Suppressor macrophage (primary cell): ENCODE measurements at places on chromosomes 7 and 10.

DNA sequence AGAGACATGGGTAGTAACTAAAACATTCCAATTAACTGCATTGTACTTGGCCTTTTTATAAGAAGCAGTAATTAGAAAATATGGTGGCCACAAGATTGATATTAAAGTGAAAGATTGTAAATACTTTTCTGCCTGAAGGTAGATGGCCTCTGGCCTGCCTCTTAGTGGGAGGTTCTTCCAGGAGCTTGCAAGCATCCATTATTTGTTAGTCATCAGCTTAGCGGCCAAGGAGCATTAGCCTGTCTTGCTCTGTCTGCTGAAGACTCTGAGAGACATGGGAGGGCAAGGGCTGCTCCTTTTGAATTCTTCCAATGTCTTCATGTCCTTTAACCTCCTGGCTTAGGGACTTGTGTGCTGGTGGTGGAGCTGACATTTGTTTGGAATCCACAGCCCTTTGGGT, 80.4 kb downstream of the TCF7L2 start:
- no peak for DNase-seq

DNA sequence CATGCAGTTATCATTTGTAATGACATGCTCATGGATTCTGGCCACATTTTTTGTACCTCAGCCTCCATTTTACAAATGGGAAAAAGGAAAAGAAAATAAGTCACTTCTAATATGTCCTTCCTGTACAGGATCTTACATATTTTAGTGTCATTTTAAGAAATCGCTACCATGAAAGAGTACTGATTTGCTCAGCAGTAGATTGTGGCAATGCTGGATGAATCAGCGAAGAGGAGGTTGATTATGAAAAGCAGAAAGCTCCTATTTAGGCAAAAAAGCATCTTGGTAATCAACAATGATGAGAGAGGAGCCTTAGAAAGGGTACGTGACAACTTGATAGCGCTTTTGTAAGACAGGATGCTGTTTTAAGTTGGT, 522.9 kb downstream of the PARD3 start:
- no peak for DNase-seq

GRCh38 chr10:13386021-13386420, 37.9 kb upstream of the SEPHS1 start:
- no peak for DNase-seq

GRCh38 chr7:93943816-93944540, 22.4 kb downstream of the GNG11 start:
- DNase-seq = no peak

GRCh38 chr7:41529831-41530230, 173.1 kb downstream of the INHBA start:
- DNase-seq = no peak

- DNase-seq = no peak
Measured at GRCh38 chr7:108529341-108529740, 3.4 kb upstream of the PNPLA8 start.

GRCh38 chr10:7407368-7408290, 3.2 kb downstream of the SFMBT2 start:
- peak; percentile 77 for DNase-seq

DNA sequence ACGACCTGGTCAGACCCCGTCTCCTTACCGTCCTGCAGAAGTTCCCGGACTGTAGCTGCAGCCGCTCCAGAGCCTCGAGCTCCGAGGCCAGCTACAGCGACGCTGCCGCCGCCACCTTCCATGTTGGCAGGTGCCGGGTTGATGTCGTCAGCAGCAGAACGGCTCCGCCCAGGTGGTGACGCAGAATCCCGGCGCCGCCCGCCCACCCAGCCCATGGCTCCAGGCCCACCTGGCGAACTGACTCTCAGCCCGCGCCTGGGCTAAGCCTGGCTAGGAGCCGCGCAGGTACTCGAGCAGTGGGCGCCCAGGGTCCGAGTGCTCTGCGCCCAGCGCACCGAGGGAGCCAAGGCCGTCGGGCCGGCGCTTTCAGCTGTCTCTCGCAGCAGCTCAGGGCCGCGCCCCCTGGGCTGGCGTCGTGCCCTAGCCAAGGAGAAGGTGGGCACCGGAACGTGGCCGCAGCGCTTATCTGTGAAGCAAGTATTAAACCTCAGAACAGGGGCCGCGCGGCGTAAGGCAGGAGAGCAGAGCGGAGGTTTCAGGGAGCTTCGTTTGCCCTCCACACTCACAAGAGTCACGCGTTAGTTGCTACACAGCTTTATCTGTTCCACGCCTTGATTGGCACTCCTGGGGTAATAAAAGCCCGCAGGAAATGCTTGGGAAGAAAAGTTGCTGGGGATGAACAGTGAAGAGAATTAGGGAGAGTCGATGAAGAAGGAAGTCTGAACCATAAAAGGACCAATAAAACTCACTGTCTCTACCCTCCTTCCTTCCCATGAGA, at the start of the genes COG5 and DUS4L:
COG5 (minus strand) TSS at position 146 of the 778 bp plus-strand sequence; CDS start at position 122, 24 bp downstream.
DUS4L (plus strand) TSS at position 197 of the 778 bp plus-strand sequence. CDS start 3,100 bp downstream, outside the sequence.
- peak; percentile 85 for DNase-seq

GRCh38 chr10:34859170-34859569, 44.1 kb upstream of the PARD3 start:
- no peak for DNase-seq

- no peak for DNase-seq
Measured at GRCh38 chr10:131886237-131886636, 14.6 kb upstream of the PPP2R2D start.

- DNase-seq = peak; percentile 56
Measured at GRCh38 chr7:152340161-152340560, 95.6 kb downstream of the KMT2C start.

GRCh38 chr7:154364170-154364569, 312.0 kb downstream of the DPP6 start:
- DNase-seq = no peak

DNA sequence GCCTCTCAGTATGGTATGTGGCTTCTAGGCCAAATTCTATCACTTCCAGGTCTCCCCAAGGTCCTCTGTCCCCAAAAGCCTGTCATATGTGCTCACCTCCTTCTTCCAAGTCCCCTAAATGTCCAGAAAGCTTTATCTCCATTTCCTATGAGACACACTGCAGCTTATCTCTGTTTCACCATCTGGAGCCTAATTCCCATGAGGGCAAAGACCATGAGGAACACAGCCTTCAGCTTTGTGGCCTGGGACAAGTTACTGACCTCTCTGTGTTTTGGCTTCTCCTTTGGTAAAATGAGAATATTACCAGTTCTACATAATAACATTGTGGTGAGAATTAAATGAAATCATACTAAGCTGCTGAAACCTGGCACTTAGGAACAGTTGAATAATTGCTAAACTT, 19.2 kb downstream of the ST8SIA6 start:
- no peak for DNase-seq

DNA sequence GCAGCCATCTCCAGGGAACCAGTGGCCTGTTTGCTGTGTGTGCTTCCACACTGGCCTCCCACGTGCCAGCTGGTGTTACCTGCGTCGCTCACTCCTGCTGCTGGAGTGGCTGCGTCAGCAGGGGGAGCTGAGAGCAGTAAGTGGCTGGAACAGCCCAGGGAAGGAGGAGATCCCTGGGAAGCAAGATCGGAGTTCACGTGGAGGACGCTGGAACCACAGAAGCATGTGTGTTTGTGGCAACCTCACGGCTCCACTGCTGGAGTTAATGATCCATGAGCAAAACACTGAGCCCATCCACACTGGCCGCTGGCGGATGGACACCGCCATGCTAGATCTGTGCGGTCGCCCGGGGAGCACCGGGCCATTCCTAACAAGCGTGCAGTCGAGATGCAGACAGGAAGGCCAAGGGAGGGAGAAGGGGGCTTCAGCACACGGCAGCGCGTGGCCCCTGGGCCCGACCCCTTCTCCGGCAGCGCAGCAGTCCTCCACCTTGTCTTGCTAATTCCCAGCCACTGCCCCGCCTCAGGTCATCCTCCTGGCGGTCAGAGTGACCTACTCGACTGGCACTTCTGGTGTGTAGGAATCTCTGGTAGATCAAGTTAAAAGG, 68.5 kb upstream of the EEPD1 start:
- no peak for DNase-seq

DNA sequence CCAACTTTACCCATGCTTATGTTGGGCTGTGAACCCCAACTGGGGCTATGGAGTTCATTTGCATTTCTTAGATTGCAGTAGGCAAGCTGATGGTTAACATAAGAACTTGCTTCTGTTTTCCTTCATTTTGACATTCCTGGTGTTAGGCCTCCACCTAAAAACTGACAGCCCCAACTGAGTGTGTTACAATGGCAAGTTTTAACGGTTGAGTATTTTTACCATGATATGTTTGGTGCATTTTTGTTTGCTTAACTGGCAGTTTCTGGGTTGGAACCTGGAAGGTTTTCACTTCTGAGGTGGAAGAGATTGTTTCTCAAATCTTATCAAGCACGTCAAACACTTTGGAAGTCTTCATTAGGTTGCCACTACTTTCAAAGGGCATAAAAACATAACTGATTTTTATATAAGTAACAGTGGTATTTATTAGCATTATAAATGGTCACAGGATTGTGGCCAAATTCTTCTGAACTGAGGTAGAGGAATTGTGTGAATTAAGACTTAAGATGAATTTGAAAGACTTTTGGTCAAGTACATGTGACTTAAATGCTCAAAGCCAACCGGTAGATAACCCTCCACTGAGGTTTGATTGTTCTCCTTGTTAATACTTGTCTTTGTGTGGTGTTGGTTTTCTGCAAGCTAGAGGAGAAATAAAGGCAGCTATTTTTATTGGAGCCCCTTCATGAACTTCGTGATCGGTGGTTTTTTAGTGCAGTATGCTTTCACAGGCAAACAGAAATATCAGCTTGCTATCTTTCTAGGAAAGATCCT, 2.8 kb downstream of the BMI1 start:
- DNase-seq = no peak

GRCh38 chr7:21113609-21114415, 314.1 kb upstream of the SP4 start:
- DNase-seq = no peak

DNA sequence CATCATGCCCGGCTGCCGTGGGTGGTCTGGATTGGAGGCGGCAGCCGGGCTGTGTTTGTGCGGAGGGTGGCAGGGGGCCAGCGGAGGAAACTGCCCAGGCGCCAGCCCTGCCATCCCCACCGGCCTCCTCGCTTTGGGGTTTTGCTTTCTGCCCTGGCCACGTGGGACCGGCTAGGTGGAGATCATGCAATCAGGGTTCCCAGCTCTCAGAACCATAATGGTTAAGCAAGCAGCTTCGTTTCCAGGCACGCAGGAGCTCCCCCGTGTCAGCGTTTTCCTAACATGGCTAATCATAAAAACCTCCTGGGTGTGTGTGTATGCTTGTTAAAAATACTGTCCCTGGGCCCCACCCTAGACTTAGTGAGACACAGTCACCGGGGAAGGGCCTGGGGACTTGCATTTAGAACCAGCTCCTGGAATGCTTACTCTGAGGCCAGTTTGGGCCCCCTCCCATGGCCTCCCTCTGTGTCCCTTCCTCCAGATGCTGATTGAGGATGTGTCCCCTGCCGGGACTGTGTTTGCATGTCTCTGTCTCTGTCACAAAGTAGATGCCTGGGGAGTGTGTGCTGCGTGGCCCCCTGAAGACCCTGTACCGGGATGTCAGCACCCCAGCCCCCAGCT, 119.3 kb downstream of the CUX1 start:
- DNase-seq = no peak
